ENCODE measurements at places on chromosomes 16 and 17.

- no peak for DNase-seq
Observed at GRCh38 chr16:69371564-69371963, 14.2 kb downstream of the TERF2 start.

GRCh38 chr16:66701026-66701425 is 4.5 kb upstream of the CMTM4 start:
- DNase-seq, result peak; percentile 55

GRCh38 chr17:42655528-42655927 is 3.6 kb upstream of the TUBG2 start:
- DNase-seq, result no peak

- no peak for DNase-seq
Observed at GRCh38 chr17:7279448-7279847, 2.1 kb upstream of the SLC2A4 start.

GRCh38 chr16:490768-491167 is 36.7 kb upstream of the CAPN15 start:
- DNase-seq, result no peak

GRCh38 chr16:79810449-79811189 is 210.1 kb upstream of the MAF start:
- no peak for DNase-seq

GRCh38 chr16:1154887-1155331 is 2.0 kb downstream of the CACNA1H start:
- no peak for DNase-seq

DNA sequence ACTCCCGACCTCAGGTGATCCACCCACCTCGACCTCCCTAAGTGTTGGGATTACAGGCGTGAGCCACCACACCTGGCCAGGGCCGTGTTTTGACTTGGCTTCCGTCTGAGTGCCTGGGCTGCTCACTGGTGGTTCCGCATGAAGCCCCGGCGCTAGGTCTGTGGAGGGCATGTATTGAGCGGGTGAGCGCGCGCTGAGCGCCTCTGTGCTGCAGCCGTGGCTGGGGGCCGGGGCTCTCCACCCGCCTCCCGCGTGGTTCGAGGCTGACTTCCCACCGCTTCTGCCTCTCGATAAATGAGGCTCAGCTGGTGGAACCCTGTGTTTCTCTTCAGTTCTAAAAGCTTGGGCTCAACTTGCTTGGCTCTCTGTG is 38.9 kb upstream of the ATP2A3 start:
- DNase-seq, result no peak

DNA sequence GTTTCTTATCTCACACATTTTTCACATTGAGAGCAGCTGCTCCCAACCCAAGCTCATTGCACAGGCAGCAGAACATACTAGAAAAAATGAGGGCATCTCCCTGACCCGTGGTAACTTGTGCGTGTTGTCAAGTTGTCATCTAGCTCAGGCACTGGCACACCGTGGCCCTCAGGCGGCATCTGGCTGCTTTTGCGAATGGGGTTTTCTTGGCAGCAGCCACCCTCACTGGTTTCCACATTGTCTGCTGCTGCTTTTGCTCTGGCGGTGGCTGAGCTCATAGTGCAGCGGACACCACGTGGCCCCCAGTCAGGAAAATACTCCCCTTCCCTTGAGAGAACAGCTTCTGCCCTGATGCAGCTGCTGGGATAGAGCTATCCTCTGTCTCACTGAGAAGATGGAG is 9.4 kb upstream of the TEDC2 start:
- DNase-seq, result no peak

DNA sequence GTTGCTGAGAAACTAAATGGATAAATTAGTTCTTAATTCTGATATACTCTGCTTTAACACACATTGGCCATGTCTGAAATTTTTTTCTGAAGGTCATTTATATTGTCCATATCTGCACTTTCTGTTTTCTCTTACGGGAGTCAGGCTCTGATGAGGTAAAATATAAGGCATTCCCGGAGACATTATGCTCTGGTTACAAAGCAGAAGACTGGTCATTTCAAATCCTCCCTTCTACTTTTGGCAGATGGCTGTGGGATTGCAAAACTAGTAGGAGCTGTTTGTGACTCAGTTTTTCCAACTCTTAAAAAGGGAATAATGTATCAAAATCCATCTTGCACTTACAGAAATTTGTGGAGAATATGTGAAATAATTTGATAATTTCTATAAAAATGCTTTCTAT is 92.2 kb upstream of the CPHXL start:
- no peak for DNase-seq

GRCh38 chr16:58515871-58516767 is 802 bp downstream of the SETD6 start:
- peak; percentile 31 for DNase-seq

DNA sequence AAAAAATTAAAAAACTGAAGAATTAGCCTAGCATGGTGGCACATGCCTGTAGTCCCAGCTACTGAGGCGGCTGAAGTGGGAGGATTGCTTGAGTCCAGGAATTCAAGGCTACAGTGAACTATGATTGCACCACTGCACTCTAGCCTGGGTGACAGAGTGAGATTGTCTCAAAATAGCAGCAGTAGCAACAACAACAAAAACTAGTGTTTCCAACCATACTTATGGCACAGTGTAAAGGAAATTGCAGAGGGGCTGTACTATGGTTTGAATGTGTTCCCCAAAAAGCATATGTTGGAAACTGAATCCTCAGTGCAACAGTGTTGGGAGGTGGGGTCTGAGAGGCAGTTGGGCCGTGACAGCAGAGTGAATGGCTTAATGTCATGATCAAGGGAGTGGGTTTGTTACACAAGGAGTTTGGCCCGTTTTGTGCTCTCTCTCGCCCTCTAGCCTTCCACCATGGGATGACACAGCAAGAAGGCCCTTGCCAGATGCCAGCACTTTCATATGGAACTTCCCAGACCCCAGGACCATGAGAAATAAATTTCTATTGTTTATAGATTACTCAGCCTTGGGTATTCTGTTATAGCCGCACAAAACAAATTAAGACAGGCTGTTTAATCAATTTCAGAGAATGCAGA is 70.0 kb downstream of the PGS1 start:
- peak; percentile 65 for DNase-seq

- DNase-seq, result no peak
Observed at GRCh38 chr16:1398826-1399581, 15.5 kb downstream of the UNKL start.

- peak; percentile 15 for DNase-seq
Observed at GRCh38 chr17:64779376-64780095, 117.4 kb upstream of the SMURF2 start.

DNA sequence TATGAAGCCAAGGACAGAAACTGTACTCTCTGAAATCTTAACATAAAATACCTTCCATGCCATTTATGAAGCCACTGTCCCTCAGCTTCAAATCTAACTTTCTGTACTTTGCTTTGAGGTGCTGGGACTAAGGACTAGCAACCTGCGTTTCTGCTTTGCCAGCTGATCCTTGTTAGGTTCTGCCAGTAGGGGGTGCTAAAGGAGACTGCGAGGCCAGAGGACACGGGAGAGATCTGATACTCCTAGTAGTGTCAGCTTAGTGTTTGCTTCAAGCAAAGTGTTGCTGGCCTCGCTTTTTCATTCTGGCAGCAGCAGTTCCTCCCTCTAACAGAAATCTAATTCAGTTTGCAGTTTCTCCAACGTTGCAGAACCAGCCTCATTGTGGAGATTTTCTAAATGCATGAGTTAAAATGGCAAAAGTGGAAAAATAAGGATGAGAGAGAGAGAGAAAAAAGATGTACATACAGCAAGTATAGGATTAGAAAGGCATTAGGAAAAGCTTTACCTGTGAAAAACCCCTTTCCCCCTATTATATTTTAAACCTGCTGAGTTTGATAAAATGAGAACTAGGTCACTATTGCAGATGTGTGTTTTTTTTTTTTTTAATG is 297.5 kb downstream of the CA10 start:
- peak; percentile 42 for DNase-seq

GRCh38 chr16:49362230-49362629 is 11.4 kb upstream of the C16orf78 start:
- DNase-seq, result no peak

- DNase-seq, result peak; percentile 54
Observed at GRCh38 chr17:19248928-19249574, 11.9 kb downstream of the EPN2 start.

DNA sequence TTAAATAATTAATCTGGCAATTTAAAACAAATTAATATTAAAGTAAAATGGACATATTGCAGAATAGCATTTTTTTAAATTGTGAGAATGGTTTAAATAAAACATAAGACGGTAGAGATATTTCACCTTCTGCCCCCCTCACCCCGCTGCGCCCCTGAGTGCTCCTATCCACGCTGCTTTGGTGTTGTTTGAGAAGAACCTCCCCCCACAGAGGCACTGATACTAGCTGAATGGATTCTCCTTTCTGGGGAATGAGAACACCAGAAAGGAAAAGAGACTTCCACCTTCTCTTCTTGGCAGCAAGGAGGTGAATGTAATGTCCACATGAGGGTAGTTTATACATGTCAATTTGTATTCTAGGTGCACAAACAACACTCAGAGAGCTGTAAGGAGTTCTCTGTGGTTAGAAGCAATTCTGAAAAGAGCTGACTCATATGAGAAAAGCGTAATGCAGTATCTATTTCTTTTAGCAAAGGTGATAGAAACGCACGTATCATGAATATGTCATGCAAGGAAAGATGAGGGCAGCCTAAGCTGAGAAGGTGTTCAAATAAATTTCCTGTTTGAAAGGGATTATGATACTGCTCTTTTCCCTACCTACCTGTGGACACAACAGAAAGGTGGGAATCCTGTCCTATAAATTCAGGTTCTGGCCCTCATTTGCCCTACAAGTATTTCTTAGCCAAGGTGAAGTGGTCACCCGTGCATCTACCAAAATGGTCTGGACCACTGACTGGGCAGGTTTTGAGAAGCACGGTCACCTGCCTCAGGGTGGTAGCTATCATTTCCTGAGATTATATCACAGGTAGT is 126.9 kb downstream of the PARN start:
- DNase-seq, result no peak

All from suppressor macrophage (primary cell).